ENCODE measurements at places on chromosomes 4 and X.
A peak's percentile ranks its signal among the peaks of the same experiment; 100 is the strongest.

GRCh38 chrX:39596437-39596836 lies 501.3 kb downstream of the BCOR start:
- DNase-seq, result no peak

DNA sequence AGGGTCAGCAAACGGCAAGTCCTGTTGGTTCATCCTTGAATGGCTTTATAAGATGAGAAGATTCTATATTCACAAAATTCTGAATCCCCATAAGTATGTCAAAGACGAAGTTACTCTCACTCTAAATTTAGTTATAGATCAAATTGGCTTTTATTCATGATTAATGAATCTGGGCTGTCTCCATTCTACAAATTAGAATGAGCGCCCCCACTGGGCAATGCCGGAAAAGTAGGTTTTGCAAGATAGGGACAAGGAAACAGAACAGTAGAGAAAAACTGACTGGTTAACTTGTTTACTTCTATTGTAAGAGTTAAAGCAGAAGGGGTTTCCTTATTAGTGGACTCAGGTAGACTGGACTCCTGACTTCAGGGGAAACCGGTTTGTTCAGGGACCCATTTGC lies 100.3 kb downstream of the F11 start:
- DNase-seq, result no peak

GRCh38 chr4:150960818-150961217 lies 54.3 kb downstream of the LRBA start:
- no peak for DNase-seq

GRCh38 chrX:106208154-106208553 lies 40.0 kb downstream of the PWWP3B start:
- no peak for DNase-seq

DNA sequence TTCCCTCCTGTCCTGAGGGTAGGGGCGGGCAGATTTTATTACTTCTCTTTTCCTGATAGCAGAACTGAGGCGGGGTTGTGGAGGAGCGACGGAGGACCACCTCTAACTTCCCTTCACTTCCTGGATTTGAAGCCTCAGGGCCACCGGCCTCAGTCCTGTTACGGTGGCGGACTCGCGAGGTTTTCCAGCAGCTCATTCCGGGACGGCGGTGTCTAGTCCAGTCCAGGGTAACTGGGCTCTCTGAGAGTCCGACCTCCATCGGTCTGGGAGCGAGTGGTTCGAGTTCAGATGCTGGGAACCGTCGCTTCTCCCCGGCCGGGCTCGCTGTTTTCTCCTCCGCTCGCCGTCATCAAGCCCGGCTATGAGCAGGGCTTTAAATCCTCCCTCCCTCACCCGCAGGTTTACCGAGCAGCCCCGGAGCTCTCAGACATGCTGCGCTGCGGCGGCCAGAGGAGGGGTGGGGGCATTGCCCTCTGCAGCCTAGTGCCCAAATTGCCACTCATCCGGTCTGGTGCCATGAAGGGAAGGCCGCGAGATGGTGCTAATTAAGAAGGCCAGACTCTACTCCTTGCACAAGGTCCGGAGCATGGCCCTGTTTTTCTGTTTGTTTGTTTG lies 23.3 kb downstream of the HAND2 start:
- no peak for DNase-seq

DNA sequence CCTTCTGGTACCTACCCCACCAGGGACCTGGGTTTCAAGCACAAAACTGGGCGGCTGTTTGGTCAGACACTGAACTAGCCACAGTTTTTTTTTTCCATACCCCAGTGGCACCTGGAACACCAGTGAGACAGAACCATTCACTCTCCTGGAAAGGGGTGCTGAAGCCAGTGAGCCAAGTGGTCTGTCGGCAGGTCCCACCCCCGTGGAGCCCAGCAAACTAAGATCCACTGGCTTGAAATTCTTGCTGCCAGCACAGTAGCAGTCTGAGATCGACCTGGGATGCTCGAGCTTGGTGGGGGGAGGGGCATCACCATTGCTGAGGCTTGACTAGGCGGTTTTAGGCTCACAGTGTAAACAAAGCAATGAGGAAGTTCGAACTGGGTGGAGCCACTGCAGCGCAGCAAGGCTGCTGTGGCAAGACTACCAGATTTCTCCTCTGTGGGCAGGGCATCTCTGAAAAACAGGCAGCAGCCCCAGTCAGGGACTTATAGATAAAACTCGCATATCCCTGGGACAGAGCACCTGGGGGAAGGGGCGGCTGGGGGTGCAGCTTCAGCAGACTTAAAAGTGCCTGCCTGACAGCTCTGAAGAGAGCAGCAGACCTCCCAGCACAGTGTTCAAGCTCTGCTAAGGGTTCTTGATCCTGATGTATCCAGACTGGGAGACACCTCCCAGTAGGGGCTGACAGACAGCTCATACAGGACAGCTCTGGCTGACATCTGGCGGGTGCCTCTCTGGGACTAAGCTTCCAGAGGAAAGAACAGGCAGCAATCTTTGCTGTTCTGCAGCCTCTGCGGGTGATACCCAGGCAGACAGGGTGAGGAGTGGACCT lies 223.0 kb downstream of the COX18 start:
- DNase-seq, result no peak

DNA sequence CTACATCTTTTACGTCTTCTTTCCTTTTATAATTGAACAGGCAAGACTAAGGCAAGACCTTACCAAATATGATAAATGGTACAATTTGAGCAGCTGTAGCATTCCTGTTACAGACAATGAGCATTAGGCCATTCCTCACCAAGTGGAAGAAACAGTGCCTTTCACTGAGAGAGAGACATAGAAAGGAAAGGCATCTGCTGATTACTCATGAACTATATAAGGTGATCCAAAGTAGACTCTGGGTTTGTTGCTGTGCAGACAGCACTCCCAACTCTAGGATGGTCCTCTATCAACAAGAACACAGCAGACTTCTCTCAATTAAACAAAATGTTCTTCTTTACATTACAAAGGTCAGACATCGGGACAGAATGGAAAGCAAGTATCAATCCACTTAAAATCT lies 91.9 kb downstream of the FAM13A start:
- DNase-seq, result no peak

DNA sequence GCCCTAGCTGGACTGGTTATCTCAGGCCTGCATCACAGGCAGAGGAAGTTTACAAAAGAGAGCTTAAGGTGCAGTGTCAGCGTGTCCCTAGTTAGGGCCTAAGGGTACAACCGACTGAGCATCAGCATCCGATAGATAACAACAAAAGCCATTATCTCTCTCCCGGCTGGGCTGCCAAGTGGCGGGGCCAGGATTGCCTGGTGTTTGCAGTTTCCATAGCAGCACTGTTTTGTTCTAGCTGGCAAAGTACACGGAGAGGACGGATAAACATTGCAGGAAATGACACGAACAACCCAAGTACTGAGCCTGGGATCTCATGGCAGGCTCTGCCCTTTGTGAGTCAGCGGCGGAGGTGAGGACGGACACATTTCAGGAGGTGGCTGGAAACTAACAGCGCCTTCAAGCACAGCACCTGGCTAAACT lies 104.7 kb upstream of the NOCT start:
- DNase-seq, result no peak

DNA sequence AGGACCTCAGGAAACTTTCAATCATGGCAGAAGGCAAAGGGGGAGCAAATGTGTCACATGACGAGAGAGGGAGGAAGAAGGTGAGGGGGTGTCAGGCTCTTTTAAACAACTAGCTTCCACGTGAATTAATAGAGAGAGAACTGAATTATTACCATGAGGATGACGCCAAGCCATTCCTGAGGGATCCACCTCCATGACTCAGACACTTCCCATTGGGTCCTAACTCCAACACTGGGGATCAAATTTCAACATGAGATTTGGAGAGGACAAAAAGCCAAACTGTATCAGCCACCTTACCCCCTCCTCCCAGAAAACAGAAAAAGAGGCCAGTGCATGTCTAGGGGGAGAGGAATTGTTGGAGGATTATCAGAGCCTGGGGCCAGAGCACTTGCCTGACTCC lies 40.4 kb upstream of the LAS1L start:
- DNase-seq, result no peak

GRCh38 chr4:4735870-4736269 lies 123.6 kb upstream of the MSX1 start:
- no peak for DNase-seq

- no peak for DNase-seq
Measured at GRCh38 chr4:71141125-71141524, 147.7 kb downstream of the DCK start.

GRCh38 chr4:76688619-76689144 lies 209.3 kb downstream of the SOWAHB start:
- no peak for DNase-seq

GRCh38 chr4:110787109-110787508 lies 164.2 kb upstream of the PITX2 start:
- no peak for DNase-seq

DNA sequence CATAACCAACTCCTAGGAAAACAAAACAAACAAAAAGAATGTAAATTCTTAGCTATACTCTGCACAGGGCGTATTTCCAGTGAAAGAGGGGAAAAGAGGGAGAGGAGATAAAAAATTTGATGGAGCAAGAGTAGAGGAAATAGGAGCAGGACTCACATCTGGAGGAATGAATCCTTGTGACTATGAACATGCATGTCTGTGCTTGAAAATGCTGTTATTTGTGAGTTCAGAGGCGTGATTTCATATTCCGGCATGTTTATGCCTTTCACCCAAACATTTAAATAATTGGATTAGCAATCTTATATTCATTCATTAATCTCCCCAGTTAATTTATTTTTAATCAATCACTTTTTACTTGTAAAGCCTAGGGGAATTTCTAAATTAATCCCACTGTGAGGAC lies 11.2 kb upstream of the NUDT11 start:
- no peak for DNase-seq

DNA sequence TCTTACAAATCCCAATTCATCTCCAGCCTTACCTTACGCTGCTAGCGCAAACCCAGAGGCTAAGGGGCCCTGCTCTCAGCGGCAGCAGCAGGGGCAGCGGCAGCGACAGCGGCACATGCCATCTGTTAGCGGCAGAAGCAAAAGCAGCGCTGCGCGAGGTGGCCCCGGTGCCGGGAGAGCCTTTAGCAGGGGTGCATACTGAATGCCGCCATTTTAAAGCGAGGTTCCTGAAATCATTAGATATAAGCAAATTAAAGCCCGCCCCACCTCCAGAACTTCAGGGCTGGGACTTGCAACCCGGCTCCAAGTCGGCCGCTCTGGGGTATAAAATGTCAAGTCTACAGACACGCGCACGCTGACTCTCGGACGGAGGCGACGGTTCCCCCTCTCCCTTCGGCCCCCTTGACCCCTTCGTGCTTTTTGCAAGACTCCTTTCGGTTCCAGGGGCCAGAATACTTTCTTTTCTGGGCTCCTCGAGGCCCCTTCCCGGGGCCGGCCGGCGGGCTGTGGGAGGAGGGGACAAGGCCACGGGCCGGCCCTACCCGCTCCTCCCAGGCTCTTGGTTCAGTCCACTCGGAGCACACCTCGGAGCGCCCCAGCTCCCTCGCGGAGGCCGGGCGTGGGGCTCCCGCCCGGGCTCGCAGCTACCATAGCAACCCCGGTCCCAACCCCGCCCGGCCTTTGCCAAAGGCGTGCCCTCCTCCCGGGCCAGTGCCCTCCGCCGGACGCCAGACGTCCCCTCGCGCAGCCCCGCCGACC lies at the start of gene MBNL3:
MBNL3 (minus strand) TSS at position 220 of the 759 bp plus-strand sequence. CDS start 49,427 bp downstream, outside the sequence.
- DNase-seq, result peak; percentile 20

- no peak for DNase-seq
Measured at GRCh38 chrX:2782171-2782570, 30.3 kb downstream of the XG start.

DNA sequence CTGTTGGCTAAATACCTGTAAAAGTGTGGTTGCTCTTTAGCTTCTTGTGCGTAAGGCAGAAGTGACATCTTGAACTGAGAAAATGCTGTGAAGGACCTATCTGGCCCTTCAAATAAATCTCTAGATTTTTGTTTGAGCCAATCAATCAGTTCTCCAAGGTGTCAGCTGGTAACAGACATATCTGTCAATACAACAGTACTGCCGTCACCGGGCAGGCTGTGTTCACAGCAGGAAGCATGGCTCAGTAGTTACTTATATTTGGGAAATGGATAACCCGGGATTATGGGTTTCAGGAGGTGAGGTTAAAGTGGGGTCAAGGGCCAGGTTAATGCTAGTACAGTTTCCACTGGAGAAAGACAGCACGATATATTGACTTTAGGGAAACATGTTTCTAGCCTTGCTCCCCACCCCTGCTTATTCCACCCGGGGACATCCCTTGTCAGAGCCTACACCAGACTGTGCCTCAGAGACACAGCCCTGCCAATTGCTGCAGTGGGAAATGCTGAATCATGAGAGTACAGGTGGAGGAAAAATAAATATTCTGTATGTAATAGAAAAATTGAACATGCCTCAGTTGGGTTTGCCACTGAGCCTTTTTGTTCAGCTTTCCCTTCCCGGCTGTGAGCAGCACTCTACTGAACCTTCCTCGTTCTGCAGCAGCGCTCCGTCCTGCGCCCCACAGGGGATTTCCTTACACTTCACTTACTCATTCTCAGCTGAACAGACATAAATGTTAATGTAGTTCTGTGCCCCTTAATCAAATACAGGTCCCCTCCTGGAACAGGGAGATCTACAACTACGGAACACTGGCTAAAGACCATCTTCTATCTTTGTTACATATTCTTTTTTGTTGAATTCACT lies 121.1 kb downstream of the MGST2 start:
- no peak for DNase-seq

GRCh38 chr4:90456891-90457290 lies 329.7 kb downstream of the CCSER1 start:
- DNase-seq, result no peak

DNA sequence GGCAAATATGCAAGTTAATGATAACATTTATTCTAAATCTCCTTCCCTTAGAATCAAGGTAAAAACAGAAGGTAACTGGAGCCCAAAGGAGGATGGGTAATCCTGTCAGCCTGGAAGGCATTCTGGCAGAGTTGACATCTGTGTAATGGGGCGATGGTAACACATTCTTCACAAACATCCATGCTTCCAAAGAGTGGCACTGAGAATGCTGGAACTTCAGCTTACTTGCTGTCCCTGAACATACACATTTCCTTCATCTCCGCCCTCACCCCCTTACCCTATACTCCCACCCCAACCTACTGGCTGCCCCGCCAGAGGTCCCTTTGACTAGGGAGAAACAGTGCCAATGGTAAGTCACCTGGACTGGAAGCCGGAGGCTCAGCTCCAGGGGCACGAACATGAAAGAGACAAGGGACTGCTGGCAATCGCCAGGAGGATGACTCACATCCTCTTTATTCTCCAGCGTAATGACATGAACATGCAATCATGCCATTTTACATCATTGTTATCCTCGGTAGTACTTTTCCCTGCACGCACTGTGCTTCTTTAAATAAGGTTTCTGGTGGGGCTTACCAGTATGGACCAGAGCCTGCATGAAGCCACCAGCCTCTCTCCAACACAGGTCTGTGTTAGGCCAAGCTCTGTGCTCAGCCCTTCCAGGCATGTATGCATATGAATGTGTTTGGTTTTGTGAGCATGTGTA lies 694.2 kb upstream of the TENM3 start:
- DNase-seq, result no peak

Data from stimulated activated CD8-positive, alpha-beta memory T cell treated with anti-CD3 and anti-CD28 coated beads, Interleukin-4, amount 100 ng/mL, for 4 hours (primary cell).